GM18507 (cell line): ENCODE measurements at places on chromosomes 2 and 18.

GRCh38 chr2:62663411-62663810 lies 42.1 kb upstream of the EHBP1 start:
- no peak for DNase-seq

DNA sequence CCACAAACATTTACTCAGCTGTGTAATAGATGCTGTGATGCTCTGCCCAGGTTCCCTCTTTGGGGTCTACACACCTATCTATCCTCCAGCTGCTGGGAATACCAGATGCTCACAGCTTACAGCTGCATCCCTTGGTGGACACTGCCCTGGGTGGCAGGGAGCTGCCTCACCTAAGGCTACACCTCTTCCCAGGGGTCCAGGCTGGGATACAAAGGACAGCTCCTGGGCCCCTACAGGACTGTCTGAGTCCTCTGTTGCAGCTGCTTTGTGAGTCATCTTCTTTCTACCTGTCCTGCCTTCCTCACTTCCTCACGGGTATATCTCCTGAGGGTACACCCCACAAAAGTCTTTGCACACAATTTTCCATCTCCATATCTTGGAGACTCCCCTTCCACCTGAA lies 27.6 kb downstream of the THNSL2 start:
- DNase-seq, result no peak

DNA sequence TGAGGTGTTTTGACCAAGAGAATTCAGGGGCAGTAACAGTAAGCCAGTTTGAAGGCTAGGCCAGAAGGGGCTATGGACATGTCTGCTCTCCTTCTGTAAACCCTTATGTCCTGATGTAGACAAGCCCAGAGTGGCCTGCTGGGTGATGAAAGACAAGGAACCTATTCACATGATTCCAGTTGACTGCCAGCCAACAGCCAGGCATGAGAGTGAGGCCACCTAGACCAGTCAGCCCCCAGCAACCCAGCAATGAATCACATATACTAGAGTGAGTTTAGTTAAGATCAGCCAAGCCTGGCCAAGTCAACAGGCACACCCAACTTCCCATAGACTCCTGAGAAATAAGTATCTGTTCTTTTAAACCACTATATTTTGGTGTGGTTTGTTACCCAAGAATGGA lies 1889.7 kb upstream of the CELF4 start:
- no peak for DNase-seq

DNA sequence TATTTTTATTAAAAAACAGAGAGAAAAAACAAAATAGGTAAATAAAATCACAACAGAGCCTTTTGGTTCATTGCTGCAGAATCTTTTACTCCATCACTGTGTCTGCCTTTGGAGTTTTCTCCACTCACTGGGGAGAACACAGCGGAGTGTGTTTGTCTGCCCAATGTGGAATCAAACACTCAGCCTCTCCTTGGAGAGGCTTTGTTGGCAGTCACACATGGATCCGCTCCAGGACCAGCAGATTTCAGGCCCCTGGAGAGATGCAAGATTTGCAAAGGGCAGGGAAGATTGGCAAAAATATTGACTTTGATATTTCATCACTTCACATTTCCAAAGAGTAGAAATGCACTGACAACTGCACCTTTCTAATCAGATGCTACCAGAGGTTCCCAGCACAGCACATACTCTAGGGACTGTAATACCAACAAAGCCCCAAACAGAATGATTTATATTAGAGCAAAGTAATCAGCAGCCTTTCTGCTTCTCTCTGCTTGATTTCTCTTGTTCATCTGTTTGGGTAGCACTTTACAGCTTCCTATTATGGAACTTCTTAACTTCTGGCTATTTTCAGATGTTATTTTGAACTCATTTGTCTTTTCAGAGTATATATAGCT lies 1898.8 kb upstream of the PIK3C3 start:
- no peak for DNase-seq

DNA sequence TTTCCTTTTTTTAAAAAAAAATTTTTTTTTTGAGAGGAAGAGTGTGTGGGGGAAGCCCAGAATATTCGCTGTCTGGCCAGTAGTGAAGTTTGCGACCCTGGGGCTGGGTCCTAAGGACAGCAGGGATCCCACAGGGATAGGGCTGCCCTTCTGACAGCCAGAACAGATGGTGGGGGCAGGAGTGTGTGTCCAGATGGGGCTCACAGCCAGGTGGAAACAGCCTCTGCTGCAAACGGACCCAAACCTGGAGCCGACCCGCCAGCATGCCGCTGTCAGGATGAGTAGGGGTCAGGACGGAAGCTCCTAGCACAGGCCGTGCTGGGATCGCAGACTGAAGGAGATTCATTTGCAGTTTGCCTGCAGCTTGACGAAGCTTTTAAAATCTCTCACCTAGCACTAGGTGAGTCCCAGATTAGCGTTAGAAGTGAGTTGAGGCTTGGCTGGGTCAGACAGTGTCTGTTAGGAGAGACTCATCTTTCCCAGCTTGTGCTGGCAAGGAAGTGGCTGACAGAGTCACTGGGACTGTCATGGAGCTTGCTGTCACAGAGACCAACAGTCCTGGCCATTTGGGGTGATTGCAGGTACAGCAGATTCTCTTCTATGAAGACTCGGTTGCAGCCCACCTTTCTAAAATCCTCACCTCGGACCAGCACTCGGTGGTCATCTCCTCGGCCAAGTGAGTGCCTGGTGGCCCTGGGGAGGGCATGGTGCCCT lies 93.4 kb downstream of the DGKD start:
- DNase-seq, result no peak

GRCh38 chr2:178891959-178892485 lies 84.8 kb upstream of the TTN start:
- no peak for DNase-seq

- DNase-seq, result no peak
These were observed 77.4 kb downstream of the DYSF start for GRCh38 chr2:71530641-71531332.

GRCh38 chr2:45968946-45969584 lies 317.6 kb downstream of the PRKCE start:
- no peak for DNase-seq

DNA sequence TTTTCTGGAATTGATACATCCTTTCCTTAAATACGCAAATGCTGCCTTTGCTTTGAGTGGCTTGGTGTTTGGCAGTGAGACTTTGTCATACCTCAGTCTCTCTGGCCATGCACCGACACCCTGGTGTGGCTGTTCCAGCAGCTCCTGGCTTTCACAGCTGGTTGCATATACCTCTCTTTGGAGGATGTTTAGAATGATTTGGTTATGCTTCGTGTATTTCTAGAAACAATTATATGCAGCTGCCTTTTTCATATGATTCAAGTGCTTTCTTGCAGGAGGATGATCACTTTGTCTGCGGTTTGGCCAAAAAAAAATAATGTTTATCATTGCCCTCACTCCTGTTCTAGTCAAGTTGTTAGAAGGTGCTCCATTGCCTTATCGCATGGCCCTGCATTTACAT lies 95.0 kb upstream of the EML6 start:
- no peak for DNase-seq

GRCh38 chr2:62698653-62699052 lies 6.9 kb upstream of the EHBP1 start:
- no peak for DNase-seq

- no peak for DNase-seq
These were observed 183.8 kb downstream of the TFCP2L1 start for GRCh38 chr2:121101093-121101715.

- DNase-seq, result no peak
These were observed 652.5 kb downstream of the KCNJ3 start for GRCh38 chr2:155350783-155351580.

- no peak for DNase-seq
These were observed 993.5 kb upstream of the DDX18 start for GRCh38 chr2:116820986-116821385.

GRCh38 chr2:207791579-207792243 lies 22.0 kb upstream of the FZD5 start:
- no peak for DNase-seq

GRCh38 chr2:76998152-76998551 lies 524.0 kb downstream of the LRRTM4 start:
- DNase-seq, result no peak

DNA sequence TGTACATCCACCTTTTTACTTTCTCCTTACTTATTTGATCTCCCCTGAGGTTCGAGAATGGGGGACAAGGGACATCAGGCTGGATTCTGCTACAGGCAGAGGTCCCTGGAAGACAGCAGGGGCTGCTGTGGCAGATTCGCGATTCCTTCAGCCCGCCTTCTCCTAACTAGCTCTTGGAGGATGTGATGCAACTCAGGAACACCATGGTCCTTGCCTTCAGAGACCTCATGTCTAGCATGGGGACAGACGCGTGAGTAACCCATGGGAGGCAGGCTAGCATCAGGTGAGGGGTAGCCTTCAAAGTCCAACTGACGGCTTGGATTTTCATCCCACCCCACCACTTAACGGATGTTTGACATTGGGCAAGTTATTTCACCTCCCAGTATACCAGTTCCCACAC lies 869 bp upstream of the TCF23 start:
- no peak for DNase-seq

GRCh38 chr2:217563565-217563964 lies 439.2 kb downstream of the TNS1 start:
- no peak for DNase-seq

GRCh38 chr2:70085711-70086277 lies 1.5 kb upstream of the PCBP1 start:
- DNase-seq, result no peak

DNA sequence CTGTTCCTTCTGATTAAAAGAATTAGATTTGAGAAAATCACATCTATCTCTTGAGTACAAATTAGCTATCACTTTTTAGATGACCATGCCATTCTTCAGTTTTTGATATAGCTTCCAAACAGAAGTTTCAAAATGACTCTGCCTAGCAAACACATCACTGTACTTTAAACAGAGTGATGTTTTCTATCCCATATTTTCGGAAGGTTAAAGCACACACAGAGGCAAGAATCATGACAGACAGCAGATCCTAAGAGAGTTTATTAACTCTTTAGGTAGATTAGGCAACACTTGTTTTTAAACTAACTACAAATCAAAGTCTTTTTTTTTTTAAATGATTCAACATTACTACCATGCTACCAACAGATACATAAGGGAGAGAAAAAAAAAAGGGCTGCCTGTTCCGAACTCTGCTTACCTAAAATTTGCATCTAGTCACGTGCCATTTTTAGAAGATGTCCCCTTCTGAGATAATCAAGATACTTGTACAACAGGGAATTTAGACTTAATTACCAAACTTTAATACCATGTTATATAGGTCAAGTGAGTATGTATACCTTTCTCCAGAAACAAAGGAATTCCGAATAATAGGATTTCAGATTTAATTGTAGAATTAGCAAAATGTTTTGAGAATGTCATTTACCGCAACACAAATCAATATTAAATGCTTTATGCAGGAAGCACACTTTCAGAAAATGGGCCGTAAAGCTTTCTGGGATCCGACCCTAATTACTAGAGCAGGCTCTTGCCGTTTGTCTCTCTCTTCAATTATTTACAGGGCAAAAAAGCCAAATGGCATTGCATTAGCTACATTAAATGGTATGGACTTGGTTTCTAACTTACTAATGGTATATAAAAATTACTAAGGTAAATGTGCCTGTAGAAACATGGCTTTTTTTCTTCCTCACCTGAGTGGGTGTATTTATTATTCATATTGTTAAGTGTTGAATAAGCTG lies 2.6 kb downstream of the RBMS1 start:
- DNase-seq, result no peak

- no peak for DNase-seq
These were observed 20.0 kb upstream of the STAT4 start for GRCh38 chr2:191170773-191171172.

DNA sequence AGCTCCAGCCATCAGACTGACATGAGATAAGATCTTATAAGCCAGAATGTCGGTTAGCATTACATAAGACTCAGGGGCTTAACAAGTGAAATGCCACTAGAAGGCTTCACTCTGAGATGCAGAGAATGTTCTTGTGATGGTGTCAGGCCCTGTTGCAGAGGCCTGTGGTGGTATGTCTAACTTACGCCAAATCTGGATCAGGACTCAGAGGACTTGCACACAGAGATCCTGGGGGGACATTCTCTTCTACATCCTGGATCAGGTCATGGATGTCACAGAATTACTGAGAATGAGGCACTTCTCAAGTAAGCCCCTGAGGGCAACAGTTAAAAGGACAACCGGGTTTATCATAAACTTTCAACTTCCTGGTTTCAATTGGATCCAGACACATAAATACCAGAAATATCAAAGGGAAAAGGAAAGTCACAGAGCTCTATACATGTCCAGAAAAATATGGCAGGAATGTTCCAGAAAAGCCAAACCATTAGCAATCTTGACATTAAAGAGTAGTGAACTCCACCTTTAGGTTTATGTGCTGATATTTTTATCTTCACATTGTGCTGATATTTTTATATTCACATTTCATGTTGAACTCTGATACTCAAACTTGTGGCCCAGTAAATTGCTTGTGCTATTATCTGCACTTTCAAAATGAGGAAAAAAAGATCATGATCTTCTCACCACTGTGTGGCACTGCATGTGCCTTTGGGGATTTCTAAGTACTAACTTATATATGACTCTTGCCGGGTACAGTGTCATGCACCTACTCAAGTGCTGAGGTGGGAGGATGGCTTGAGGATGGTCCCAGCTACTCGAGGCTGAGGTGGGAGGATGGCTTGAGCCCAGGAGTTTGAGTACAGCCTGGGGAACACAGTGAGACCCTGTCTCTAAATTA lies 137.5 kb upstream of the RNF152 start:
- no peak for DNase-seq

GRCh38 chr18:9174302-9174701 lies 37.7 kb downstream of the ANKRD12 start:
- no peak for DNase-seq

- no peak for DNase-seq
These were observed 102.3 kb downstream of the LIPG start for GRCh38 chr18:49663899-49664890.

GRCh38 chr2:230805353-230806017 lies 59.3 kb upstream of the ITM2C start:
- no peak for DNase-seq

GRCh38 chr2:170772295-170772694 lies 2.1 kb downstream of the ERICH2 start:
- DNase-seq, result no peak

DNA sequence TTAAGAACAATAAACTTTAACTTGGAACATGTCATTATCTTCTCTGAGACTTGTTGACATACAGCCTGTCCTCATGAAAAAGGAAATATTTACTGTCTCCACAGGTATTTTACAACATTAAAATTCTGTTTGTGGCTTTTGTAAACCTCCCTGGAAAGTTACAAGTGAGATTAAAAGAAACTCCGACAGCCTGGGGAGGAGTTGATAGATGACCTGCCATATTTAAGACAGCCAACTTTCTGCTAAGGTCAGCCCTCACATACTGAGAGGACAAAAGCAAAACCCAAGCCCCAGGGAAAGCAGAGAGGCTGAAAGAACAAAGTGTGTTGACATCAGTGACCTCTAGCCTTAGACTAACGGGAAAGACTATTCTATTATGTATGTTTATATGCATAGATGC lies 350.2 kb downstream of the RIT2 start:
- DNase-seq, result no peak

DNA sequence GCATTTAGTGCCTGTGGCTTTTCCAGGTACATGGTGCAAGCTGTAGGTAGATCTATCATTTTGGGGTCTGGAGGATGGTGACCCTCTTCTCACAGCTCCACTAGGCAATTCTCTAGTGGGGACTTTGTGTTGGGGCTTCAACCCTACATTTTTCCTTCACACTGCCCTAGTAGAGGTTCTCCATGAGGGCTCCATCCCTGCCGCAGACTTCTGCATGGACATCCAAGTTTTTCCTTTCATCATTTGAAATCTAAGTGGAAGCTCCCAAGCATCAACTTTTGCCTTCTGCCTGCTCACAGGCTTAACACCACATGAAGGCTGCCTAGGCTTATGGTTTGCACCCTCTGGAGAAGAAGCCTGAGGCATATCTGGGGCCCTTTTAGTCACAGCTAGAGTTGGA lies 492.7 kb downstream of the PIK3C3 start:
- DNase-seq, result no peak
